ENCODE measurements at places on chromosomes 5 and 9.

- DNase-seq = no peak
Measured at GRCh38 chr5:141681295-141681694, 735 bp downstream of the ARAP3 start.

DNA sequence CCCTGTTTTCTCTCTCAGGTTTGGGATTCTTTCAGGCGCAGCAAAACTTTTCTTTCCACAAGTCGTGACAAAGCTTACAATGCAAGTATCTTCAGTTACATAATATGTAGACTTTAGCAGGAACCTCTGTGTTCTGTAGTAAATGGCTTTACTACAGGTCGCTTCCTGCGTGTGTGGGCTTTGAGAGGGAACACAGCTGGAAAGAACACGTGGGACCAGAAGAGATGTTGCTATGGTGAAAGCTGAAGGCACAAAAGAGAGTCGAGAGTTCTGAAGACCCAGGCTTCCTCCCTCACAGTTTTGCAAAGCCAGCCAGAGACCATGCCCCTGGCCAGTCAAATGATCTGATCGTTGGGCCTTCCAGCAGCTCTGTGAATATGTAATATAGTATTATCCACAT is 4.0 kb downstream of the ANKRD55 start:
- DNase-seq = no peak

DNA sequence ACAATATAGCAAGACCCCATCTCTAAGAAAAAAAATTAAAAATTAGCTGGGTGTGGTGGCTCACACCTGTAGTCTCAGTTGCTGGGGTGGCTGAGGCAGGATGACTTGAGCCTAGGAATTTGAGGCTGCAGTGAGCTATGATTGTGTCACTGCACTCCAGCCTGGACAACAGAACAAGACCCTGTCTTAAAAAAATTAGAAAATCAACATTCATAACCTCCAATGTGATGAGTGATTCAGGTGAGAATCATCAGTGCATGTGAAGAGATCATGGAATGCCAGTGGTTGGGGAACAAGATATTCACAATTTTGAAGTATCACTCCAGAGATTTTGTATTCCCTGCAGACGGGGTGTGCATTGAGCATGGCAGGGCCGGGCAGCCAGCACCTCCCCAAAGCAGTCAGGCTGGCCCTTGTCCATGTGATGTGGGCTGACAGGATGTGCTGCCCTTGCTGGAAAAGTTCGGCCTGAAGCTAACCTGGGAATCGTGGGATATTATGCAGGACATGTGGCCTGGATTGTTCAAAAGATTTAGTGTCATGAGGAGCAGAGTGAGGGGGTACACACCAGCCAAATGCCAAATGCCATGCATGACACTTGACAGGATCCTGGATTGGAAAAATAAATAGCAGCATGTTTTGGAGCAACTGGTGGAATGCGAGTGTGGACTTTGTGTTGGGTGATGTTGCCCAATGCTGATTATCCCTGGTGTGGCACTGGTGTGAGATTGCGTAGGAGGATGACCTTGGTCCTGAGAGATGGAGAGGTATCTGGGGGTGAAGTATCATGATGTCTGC is 189.0 kb downstream of the RGS3 start:
- DNase-seq = no peak

- no peak for DNase-seq
Measured at GRCh38 chr9:137304383-137305059, 2.5 kb upstream of the NRARP start.

- DNase-seq = no peak
Measured at GRCh38 chr9:83431101-83432060, 106.8 kb downstream of the FRMD3 start.

DNA sequence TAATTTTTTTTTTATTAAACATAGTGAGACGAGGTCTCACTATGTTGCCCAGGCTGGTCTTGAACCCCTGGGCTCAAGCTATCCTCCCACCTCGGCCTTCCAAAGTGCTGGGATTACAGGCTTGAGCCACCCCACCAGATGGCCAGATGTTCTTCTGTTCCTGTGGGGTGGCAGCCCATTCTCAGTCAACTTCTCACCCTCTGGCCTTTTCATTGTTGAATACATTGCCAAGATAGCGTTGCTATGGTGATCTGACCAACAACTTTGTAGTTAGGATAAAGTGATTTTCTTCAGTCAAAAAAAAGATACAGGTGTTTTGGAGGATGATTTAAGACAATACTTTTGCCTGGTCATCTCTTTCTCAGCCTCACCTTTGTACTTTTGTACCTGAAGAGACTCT is 109.1 kb downstream of the EGFLAM start:
- DNase-seq = no peak

- DNase-seq = no peak
Measured at GRCh38 chr9:116144555-116144954, 9.0 kb upstream of the PAPPA start.

GRCh38 chr9:120308495-120308894 is 271.5 kb downstream of the CDK5RAP2 start:
- no peak for DNase-seq

GRCh38 chr5:2373631-2374030 is 377.8 kb downstream of the IRX2 start:
- no peak for DNase-seq

- no peak for DNase-seq
Measured at GRCh38 chr5:156356238-156356637, 29.3 kb downstream of the SGCD start.

DNA sequence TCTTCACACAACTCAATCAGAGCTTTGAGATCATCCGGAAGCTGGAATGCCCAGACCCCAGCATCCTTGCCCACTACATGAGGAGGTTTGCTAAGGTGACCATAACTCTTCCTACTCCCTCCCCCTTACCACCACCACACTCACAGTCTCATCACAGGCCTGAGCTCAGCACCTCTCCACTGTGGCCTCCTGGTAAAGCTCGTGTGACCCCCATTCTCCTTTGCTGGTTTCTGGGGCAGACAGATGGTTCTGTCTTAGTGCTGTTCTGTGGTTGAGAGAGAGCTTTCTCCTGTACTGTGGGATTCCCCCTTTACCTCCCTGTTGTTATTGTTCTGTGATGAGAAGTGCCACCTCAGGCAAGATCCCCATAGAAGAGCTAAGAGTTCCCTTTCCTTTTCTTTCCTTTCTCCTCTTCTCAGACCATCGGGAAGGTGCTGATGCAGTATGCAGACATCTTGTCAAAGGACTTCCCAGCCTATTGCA is 92.7 kb upstream of the RUSC2 start:
- no peak for DNase-seq

DNA sequence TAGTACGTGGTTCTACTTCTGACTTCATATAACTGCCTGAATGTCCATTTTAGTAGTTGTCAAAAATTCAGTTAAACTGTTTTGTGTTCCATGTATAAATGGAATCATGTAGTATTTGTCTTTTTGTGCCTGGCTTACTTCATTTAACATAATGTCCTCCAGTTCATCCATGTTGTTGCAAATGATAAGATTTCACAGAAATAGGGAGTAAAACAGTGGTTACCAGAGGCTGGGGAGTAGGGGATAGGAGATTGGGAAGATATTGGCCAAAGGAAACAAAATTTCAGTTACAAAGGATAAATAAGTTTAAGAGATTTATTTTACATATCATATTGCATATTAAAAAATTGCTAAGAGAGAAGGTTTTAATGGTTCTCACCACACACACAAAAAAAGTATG is 425.0 kb upstream of the MEF2C start:
- no peak for DNase-seq

DNA sequence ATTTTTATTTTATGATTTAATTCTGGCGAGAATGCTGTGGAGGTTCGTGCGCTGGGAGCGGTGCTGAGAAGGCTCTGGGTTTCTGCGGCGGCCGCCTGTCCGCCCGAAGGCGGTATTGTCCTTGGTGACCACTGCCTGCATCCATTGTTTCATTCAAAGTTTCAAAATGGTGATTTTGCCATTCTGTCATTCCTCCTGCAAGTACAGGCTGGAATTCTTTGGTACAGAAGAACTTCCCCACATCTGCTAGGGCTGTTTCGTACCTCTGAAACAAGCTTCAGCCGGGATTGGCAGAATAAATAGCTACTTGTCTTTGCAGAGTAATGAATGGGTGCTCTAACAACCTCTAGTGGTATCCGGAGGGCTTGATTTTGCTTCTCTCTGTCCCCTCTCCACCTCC is 112.6 kb upstream of the CACNA1B start:
- DNase-seq = no peak

DNA sequence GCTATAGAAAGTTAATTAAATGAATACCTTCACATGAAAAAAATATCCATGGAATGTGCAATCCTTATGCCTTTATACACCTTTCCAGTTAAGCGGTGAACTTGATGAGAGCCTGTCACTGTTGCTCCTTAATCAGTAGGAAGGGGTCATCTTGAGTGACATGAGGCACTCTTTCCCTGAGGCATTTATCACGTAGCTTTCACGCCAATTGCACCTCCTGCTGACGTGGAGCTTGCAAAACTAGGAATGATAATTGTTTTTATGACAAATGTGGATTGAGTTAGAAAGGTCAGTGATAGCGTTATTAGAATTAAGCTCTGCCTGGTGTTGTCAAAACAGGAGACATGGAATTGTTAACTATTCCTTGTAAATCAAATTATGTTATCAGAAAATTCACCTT is 79.7 kb downstream of the SLF1 start:
- DNase-seq = no peak

DNA sequence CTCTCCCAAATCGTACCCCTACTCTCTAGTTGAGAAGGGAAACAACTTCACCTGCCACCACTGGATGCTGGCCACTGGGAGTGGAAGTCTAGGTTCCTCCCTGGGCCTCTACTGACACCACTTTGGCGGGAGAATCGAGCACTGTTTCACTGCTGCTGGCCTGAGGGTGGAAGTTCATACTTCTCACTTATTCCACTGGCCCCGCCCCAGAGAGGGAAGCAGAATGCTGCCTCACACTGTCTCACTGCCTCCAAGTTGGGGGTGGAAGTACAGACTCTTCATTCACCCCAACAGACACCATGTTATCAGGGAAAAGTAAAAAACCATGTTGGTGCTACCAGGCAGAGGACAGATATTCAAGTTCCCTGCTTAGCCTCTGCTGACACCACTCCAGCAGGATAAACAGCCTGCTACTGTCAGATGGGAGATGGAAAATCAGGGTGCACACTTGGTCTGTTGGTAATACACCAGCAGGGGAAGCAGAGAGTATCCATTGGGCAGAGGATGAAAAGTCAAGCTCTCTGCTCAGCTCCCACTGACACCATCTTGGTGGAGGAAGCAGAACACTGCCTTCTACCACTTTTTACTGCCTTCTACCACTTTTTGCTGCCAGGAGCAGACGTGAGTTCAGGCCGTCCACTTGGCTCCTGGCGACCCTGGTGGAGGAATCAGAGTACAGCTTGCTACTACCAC is 159.4 kb downstream of the SIL1 start:
- no peak for DNase-seq

GRCh38 chr5:16735101-16736060 is 118.6 kb upstream of the RETREG1 start:
- no peak for DNase-seq

GRCh38 chr5:176692839-176693476 is 45.7 kb downstream of the TSPAN17 start:
- no peak for DNase-seq

DNA sequence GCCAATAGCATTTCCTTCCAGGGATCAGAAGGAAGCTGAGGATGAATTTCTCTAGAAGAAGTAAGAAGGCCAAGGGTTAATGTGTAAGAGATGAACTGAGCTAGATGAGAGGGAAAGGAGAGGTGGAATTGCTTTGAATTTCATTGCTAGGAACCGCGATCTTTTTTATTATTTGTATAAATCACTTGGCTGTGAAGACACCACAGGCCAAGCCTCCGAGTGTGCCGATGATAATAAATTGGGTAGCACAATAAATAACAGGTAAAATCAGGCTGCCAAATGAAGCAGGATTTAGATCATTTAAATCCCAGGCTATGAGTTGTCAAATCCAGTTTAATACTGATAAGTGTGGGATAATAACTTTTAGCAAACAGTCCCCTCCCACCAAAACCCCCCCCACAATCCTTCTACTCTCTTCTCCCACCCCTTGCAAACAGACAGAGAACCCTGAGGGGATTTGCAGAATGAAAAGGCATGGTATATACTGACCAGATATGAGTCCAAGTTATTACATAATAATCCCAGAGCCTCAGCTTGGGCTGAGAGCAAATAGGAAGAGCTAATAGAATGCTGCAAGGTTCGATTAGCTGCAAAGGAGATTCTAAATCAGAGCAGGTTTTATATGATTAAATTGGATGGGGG is 143.5 kb downstream of the PPP2R2B start:
- DNase-seq = no peak

DNA sequence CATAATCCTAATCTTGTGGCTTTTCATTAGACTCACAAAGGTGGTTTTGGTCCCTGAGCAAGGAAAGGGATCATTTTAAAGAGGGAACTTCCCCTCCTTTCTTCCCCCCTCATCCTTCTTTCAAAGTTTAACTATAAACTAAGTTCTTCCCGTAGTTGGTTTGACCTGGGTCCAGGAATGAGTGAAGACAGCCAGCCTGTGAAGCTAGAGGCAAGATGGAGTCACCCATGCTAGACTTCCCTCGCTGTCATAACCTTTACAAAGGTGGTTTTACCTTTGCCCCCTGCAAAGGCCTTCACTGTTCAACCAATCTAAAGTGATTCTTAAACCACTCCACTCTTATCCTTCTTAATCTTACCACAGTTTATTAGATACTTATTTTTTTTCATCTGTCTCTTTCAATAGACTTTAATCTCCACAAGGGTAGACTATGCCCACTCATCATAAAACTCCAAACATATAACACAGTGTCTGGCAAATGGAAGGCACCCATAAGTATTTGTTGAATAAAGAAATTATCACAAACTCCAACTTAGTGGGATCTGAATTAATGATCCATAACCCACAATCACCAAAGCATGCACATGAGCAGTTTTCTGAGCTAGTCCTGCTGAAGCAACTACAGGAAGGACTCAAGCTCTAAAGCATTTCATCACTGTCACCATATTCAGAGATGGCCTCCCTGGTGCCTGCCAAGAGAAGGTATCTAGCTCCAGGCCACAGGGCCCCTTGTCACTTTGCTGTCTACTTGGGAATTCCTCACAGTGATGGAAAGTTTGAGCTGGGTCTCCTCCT is 369.0 kb downstream of the SPOCK1 start:
- no peak for DNase-seq

DNA sequence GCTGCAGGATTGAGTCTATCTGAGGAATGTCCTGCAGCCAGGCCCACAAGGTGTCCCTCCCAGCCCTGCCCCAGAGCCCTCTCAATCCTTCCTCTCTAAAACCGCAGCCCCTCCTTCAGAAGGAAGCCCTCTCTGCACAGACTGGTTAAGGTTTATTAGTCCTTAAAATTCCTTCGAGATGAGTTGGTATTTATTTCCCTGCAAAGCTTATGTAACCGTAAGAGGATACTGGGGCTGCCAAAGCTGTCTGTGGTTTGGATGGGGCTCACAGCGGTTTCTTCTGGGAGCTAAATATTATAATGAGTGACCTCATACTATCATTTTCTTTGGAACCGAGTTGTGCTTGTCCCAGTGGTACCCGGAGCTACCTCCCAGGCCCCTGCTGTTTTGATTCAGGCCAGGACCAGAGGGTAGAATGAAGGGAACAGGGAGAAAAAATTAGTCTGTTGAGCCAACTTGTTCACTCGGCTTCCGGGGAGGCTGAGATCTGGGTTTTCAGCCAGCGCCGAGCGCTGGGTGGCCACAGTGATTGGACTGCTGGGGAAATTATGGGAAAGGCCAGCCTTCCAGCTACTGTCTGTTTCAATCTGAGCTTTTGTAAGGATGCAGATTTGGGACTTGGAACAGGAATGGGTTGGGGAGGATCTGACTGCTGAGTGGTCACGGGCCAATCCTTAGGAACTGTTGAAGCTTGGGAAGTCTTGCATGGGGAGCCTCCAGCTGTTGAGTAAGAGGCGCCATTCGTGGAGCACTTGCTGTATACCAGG is 107.5 kb downstream of the NDFIP1 start:
- DNase-seq = no peak

Data from stimulated activated CD4-positive, alpha-beta T cell treated with anti-CD3 and anti-CD28 coated beads, Interleukin-2, amount 100 ng/mL, for 4 hours (primary cell).